ENCODE measurements at places on chromosomes 7 and 10. TPM values are rescaled to one million over a fixed set of nuclear protein-coding genes. Genes with fewer than 3 reads are reported as not detected.

CCDC186 gene
- total RNA-seq, result 13.9 TPM

SYT15 gene
- 1.5 TPM for total RNA-seq

SFTPA1 gene
- total RNA-seq, result not detected

RELN gene
- total RNA-seq, result not detected

TSPAN15 gene
- 0.55 TPM for total RNA-seq

NEURL1 gene
- 2.2 TPM for total RNA-seq

DNA sequence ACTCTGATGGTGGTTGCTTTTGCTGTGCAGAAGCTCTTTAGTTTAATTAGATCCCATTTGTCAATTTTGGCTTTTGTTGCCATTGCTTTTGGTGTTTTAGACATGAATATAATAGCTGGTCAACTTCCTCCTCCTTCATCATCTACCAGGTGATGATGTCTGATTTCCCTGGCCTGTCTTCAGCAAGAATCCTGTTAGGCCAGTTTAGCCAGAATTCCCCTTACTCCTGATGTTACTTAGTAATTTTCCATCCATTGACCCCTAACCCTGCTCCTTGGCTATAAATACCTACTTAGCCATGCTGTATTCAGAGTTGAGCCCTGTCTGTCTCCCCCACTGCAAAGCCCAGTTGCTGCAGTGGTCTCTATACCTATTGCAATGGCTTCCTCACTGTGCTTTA is 91.4 kb downstream of the ZNF777 start:
- no peaks in the 10 kb centered on the region for H3K4me1 ChIP-seq
- H3K36me3 ChIP-seq, result no peaks in the 10 kb centered on the region
- H3K4me3 ChIP-seq, result no peak overlapping the region
- H3K27ac ChIP-seq, result no peak overlapping the region
- no peak for DNase-seq

DNA sequence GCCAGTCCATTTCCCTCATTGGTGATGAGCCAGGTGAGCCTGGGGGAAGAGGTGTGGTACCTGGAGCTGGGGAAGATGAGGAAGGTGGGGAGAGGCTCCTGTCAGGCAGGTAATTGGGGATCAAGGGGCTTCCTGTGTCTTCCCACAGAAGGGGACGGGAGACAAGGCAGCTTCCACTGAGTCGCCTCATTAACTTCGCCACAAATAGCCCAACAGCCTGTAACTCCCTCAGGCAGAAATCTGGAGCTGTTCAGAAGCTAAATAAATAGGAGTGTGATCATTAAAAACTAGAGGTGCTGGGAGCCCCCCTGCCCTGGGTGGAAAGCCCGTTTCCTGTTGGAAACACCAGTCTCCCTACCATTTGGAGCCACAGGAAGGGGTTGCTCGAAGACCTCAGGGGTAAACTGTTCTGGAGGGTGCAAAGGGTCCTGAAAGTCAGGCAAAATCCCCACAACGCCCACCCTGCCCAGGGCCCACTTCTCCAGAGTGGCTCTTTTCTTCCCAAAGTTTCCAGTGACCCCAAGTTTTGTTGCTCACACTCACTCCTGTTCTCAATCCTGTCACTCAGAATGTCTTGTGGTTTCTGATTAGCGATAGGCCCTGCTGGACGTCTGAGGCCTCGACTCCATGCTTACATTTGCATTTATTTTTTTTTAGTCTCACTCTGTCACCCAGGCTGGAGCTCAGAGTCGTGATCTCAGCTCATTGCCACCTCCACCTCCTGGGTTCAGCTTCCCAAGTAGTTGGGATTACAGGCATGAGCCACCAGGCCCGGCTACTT is 25.7 kb downstream of the UNC5B start:
- no peaks in the 10 kb centered on the region for H3K27me3 ChIP-seq
- H3K27ac ChIP-seq, result no peak overlapping the region
- no peaks in the 10 kb centered on the region for H3K4me1 ChIP-seq
- H3K4me3 ChIP-seq, result no peak overlapping the region
- no peaks in the 10 kb centered on the region for H3K36me3 ChIP-seq

- no peak overlapping the region for H3K4me3 ChIP-seq
- no peak for DNase-seq
- H3K36me3 ChIP-seq, result no peaks in the 10 kb centered on the region
- H3K27me3 ChIP-seq, result no peaks in the 10 kb centered on the region
Measured at GRCh38 chr10:1180071-1180730, 124.0 kb downstream of the WDR37 start.

GRCh38 chr10:34157501-34157900 is 657.6 kb downstream of the PARD3 start:
- no peak overlapping the region for H3K27ac ChIP-seq
- DNase-seq, result no peak
- no peaks in the 10 kb centered on the region for H3K27me3 ChIP-seq
- no peaks in the 10 kb centered on the region for H3K4me1 ChIP-seq

GRCh38 chr10:32232378-32232777 is 114.6 kb downstream of the EPC1 start:
- H3K36me3 ChIP-seq, result no peaks in the 10 kb centered on the region
- H3K4me1 ChIP-seq, result no peaks in the 10 kb centered on the region
- H3K4me3 ChIP-seq, result no peak overlapping the region
- no peak for DNase-seq

GRCh38 chr7:99831595-99831994 is 3.8 kb downstream of the CYP3A43 start:
- no peak overlapping the region for H3K4me3 ChIP-seq
- no peaks in the 10 kb centered on the region for H3K36me3 ChIP-seq
- DNase-seq, result no peak
- peaks cover 26% of the 10 kb centered on the region for H3K27me3 ChIP-seq
- H3K27ac ChIP-seq, result no peak overlapping the region

DNA sequence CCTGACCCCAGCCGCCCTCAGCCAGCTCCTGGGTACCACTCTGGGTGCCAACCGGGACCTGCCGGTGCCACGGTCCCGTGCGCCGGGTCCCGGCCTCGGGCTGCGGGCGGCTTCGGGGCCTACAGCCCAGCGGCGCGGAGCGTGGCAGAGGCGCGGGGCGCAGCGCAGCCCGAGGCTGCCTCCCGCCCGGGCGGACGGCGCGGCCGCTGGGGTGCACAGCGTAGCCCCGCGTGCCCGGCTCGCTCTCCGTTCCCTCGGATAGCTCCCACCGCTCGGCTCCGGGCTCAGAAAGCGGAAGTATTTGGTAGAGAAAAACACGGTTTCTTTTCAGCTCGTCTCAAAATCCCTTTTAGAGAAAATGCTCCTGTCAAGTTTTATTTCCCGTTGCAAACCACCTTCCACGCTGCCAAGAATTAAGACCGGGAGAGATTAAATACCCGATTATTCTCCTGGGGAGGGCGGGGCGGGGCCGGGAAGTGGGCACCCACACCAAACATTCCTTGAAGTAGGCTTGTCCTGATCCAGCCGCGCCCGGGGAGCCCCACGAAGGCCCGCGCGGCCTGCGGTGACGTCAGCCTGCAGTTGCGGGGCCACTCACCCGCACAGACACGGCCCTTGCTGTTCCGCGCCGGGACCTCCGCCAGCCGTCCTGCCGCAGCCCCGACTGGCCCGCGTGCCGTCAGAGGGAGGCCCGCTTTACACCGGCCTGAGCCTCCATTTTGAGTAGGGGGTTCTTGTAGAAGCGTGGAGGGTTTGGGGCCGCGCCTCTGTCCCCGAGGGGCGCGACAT is 7.2 kb downstream of the HOXA13 start:
- H3K4me1 ChIP-seq, result peaks cover 8% of the 10 kb centered on the region
- no peak overlapping the region for H3K4me3 ChIP-seq
- no peak overlapping the region for H3K27ac ChIP-seq
- no peak for DNase-seq
- H3K27me3 ChIP-seq, result peaks cover 88% of the 10 kb centered on the region
- H3K36me3 ChIP-seq, result no peaks in the 10 kb centered on the region

DNA sequence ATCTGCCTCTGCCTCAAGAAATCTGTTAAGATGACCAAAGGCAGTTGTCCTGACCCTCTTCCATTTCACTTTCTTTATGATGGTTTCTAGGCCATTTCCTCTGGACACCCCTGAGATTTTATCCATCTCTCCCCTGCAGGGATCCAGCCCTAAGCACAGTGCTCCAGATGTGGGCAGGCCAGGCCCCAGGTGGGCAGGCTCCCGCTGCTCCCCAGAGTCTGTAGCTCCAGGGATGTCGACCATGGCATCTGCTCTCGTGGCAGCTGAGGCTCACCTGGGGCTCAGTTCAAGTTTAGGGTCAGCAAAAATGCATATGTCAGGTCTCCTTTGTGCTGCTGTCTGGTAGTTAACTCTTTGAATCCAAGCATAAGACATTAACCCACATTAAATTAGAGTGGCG is 11.8 kb downstream of the CEP41 start:
- H3K4me3 ChIP-seq, result no peak overlapping the region
- H3K27me3 ChIP-seq, result no peaks in the 10 kb centered on the region

GRCh38 chr10:95416270-95416669 is 125.5 kb upstream of the PDLIM1 start:
- DNase-seq, result no peak
- H3K4me3 ChIP-seq, result no peak overlapping the region
- H3K4me1 ChIP-seq, result no peaks in the 10 kb centered on the region
- no peaks in the 10 kb centered on the region for H3K36me3 ChIP-seq

- peak overlapping the region; percentile 66 for H3K27ac ChIP-seq
- DNase-seq, result no peak
- peak overlapping the region; percentile 88 for H3K4me3 ChIP-seq
- peaks cover 3% of the 10 kb centered on the region for H3K36me3 ChIP-seq
- H3K27me3 ChIP-seq, result peaks cover 5% of the 10 kb centered on the region
Measured at GRCh38 chr7:134315679-134316538, 821 bp downstream of the SLC35B4 start.

DNA sequence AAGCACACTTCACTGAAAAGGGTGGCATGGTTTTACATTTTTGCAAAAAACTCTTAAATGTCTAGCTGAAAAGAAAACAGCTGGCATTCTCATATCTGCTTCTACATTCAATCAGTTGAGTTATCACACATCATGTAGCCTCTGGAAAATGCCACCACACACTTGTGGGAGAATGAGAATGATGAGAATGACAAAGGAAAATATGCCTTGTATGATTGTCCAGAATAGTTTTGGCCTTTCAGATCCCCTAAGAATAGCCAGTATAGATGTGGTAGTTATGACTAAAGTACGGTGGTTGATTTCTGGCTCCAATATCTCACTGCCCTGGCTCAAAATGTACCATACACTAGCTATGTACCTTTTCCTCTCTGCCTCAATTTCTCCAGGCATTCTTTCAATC is 30.2 kb upstream of the FRMD4A start:
- H3K27me3 ChIP-seq, result peaks cover 8% of the 10 kb centered on the region
- H3K36me3 ChIP-seq, result no peaks in the 10 kb centered on the region
- DNase-seq, result no peak
- H3K4me1 ChIP-seq, result no peaks in the 10 kb centered on the region
- H3K4me3 ChIP-seq, result no peak overlapping the region

DNA sequence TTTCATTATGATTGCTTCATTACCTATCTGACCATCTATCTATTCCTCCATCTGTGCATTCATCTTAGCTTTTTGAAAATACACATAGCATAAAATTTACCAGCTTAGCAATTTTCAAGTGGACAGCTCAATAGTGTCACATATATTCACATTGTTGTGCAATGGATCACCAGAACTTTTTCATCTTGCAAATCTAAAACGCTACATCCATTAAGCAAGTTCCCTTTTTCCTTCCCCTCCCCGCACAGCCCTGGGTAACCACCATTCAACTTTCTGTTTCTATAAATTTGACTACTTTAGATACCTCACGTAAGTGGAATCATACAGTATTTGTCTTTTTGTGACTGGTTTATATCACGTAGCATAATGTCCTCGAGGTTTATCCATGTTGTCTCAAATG is 78.0 kb upstream of the ADRB1 start:
- peaks cover 22% of the 10 kb centered on the region for H3K4me1 ChIP-seq
- peaks cover 12% of the 10 kb centered on the region for H3K27me3 ChIP-seq
- peaks cover 7% of the 10 kb centered on the region for H3K36me3 ChIP-seq
- DNase-seq, result no peak
- no peak overlapping the region for H3K27ac ChIP-seq

DNA sequence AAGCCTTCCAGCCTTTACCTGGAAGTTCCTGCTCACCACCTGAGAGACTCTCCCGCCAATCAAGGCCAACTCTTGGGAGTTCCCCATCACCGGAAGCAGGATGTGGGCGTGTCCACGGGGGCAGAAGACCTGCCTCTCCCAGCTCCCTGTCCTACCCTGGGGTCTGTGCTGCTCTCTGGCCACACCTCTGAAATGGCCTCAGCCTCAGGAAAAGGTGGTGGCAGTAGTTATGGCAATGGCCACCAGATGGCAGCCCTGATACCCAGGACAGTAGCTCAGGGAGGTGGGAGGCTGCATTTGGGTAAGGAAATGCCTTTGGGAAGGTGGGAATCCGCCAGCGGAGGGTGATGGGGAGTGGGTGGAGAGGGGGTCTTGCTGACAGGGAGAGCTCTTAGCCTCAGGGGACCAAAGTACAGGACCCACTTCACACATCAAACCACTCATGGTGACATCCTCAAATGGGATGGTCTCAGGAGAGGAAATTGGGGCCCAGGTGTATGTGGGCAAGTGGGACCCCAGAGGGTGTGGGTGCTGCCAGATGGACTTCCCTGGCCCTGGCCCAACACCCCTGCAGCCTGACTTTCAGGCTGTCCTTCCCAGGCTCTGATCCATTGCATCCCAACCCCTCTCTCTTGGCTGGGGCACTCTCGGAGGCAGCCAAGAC is 33.9 kb downstream of the KAZALD1 start:
- H3K27ac ChIP-seq, result no peak overlapping the region
- no peak overlapping the region for H3K4me3 ChIP-seq
- H3K4me1 ChIP-seq, result no peaks in the 10 kb centered on the region
- no peaks in the 10 kb centered on the region for H3K36me3 ChIP-seq
- peaks cover 18% of the 10 kb centered on the region for H3K27me3 ChIP-seq

Data from activated T-helper 2 cell treated with anti-CD3 and anti-CD28 coated beads, Interferon-gamma antibody, Interleukin-2, Interleukin-4, amounts not matched to agents 10 μg/mL and 5 μg/mL and 100 μg/mL, durations not matched to agents 14 hours and 24 hours and 36 hours (primary cell).